ENCODE measurements at places on chromosomes 13 and 19. TPM values are rescaled to one million over a fixed set of nuclear protein-coding genes. Genes with fewer than 3 reads are reported as not detected.

GRCh38 chr13:73810647-73811046 lies 323.6 kb downstream of the KLF12 start:
- H3K4me3 ChIP-seq, result no peak overlapping the region
- no peaks in the 10 kb centered on the region for H3K27me3 ChIP-seq
- no peaks in the 10 kb centered on the region for H3K36me3 ChIP-seq
- no peak for DNase-seq
- no peaks in the 10 kb centered on the region for H3K4me1 ChIP-seq
- no peak overlapping the region for H3K27ac ChIP-seq

- no peak overlapping the region for H3K27ac ChIP-seq
- H3K4me1 ChIP-seq, result no peaks in the 10 kb centered on the region
- H3K27me3 ChIP-seq, result peaks cover 6% of the 10 kb centered on the region
Observed at GRCh38 chr19:39497996-39498797, 550 bp upstream of the DLL3 start.

- peak overlapping the region; percentile 19 for H3K27ac ChIP-seq
- no peak overlapping the region for H3K4me3 ChIP-seq
Observed at GRCh38 chr19:13781547-13781946, 7.3 kb downstream of the C19orf53 start.

Gene IL17D
- 3.7 TPM for total RNA-seq

- H3K4me1 ChIP-seq, result no peaks in the 10 kb centered on the region
- H3K4me3 ChIP-seq, result no peak overlapping the region
- no peaks in the 10 kb centered on the region for H3K36me3 ChIP-seq
- DNase-seq, result no peak
- no peaks in the 10 kb centered on the region for H3K27me3 ChIP-seq
- no peak overlapping the region for H3K27ac ChIP-seq
Observed at GRCh38 chr13:44703371-44703770, 127.2 kb upstream of the TSC22D1 start.

GRCh38 chr13:94325650-94326049 lies 153.8 kb downstream of the DCT start:
- no peaks in the 10 kb centered on the region for H3K4me1 ChIP-seq
- no peaks in the 10 kb centered on the region for H3K27me3 ChIP-seq
- no peaks in the 10 kb centered on the region for H3K36me3 ChIP-seq
- DNase-seq, result no peak

DNA sequence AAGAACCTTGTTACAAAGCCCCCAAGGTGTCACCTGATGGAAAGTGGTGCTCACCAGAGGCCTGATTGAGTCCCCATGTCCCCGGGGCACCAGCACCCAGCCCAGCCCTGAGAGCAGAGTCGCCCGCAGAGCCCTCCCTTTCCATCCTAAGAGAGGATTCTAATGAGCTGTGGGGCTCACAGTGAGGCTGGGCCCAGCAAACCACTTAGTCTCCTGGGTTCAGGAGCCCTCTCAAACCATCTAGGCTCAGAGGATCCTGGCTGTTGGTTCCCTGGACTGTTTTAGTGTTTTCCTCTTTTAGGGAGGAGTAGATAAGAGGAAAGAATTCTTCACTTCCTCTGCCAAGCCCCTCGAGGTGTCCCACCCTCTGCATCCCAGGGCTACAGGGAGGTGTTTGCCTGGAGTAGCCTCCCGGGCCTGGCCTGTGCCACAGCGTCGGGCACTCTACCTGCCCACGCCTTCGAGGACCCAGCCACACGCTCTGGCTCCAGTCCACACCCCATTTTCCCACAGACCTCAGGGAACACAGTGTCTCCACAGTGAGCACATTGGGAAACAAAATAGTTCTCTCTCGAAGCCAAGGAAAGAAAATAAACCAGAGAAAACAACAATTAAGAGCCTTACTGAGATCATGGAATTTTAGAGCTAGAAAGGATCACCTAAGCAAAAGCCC lies 34.4 kb downstream of the DHRS12 start:
- no peak overlapping the region for H3K4me3 ChIP-seq
- peak overlapping the region; percentile 76 for H3K27ac ChIP-seq
- no peaks in the 10 kb centered on the region for H3K36me3 ChIP-seq
- H3K4me1 ChIP-seq, result no peaks in the 10 kb centered on the region
- H3K27me3 ChIP-seq, result no peaks in the 10 kb centered on the region

DNA sequence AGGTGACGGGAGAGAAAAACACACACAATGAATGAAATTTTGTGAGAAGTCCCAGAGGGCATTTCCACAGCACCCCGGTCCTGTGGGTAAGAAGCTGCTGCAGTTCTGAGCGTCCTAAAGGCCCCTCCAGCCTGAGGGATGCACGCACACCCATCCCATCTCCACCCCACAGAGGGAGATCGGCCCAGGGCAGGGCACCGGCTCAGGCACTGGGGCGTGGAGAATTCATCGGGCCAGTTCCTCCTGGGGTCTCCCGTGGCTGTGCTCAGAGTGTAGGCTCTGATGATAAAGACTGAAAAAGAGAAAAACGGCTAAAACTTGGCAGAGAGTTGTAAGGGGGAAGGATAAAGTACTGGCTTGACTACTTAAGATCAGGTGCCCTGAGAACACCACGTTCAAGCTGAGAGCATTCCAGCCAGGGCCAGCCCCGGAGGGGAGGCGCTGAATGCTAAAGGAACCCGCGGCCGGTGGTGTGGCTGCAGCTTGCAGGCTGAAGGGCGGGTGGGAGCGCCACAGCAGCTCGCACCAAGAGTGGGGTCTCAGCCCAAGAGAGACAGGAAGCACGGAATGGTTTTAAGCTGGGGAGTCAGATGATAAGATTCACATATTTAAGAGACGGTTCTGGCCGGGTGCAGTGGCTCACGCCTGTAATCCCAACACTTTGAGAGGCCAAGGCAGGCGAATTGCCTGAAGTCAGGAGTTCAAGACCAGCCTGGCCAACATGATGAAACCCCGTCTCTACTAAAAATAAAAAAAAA lies 121.9 kb upstream of the SPACA7 start:
- H3K4me1 ChIP-seq, result no peaks in the 10 kb centered on the region
- peaks cover 5% of the 10 kb centered on the region for H3K27me3 ChIP-seq
- no peak overlapping the region for H3K27ac ChIP-seq
- no peaks in the 10 kb centered on the region for H3K36me3 ChIP-seq

Gene PDX1
- not detected for total RNA-seq

Gene YJEFN3
- 8.1 TPM for total RNA-seq

Gene GPX4
- 577 TPM for total RNA-seq

- peaks cover 4% of the 10 kb centered on the region for H3K4me1 ChIP-seq
- no peaks in the 10 kb centered on the region for H3K36me3 ChIP-seq
- H3K27ac ChIP-seq, result peak overlapping the region; percentile 96
- peak overlapping the region; percentile 84 for H3K4me3 ChIP-seq
- DNase-seq, result no peak
Observed at GRCh38 chr13:99085808-99086266, 108.0 kb upstream of the DOCK9 start.

GRCh38 chr13:84653915-84654534 lies 771.8 kb upstream of the SLITRK1 start:
- H3K27ac ChIP-seq, result no peak overlapping the region
- H3K27me3 ChIP-seq, result no peaks in the 10 kb centered on the region
- no peak overlapping the region for H3K4me3 ChIP-seq
- no peaks in the 10 kb centered on the region for H3K36me3 ChIP-seq

DNA sequence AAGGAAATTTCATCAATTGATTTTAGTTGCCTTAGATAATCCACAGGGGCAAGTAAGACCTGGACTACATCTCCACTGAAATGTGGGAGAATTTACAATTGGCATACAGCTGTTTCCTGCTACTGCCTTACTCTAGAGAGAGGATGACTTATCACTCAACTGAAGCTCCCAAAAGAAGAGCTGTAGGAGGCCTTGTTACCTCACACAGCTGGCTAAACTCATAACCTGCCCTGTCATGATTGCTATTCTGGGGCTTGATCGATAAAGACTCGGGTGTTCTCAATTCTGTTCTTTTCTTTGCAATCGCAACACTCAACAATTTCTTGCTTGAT lies 1396.4 kb downstream of the EFNB2 start:
- H3K4me1 ChIP-seq, result no peaks in the 10 kb centered on the region
- H3K27ac ChIP-seq, result no peak overlapping the region
- H3K4me3 ChIP-seq, result no peak overlapping the region
- H3K36me3 ChIP-seq, result no peaks in the 10 kb centered on the region
- no peaks in the 10 kb centered on the region for H3K27me3 ChIP-seq

DNA sequence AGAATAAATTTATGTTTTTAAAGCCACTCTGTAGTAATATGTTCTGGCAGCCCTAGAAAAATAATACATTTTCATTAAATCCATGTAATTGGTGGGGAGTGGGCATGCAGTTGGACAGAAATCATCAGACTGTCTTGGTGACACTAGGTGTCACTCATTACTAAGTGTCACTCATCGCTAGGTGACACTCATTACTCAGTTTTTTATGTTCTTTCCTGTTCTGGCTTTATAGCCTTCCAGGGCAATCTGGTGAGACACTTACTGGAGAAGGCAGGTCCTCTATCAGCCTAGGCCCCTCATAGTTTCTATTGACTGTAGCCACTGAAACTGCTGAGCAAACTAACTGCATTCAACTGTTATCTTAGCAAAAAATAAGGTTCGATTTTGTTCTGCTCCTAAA lies 542.1 kb downstream of the SLITRK1 start:
- H3K4me1 ChIP-seq, result no peaks in the 10 kb centered on the region
- H3K36me3 ChIP-seq, result no peaks in the 10 kb centered on the region
- no peak for DNase-seq
- H3K27ac ChIP-seq, result no peak overlapping the region
- H3K27me3 ChIP-seq, result no peaks in the 10 kb centered on the region
- no peak overlapping the region for H3K4me3 ChIP-seq

DNA sequence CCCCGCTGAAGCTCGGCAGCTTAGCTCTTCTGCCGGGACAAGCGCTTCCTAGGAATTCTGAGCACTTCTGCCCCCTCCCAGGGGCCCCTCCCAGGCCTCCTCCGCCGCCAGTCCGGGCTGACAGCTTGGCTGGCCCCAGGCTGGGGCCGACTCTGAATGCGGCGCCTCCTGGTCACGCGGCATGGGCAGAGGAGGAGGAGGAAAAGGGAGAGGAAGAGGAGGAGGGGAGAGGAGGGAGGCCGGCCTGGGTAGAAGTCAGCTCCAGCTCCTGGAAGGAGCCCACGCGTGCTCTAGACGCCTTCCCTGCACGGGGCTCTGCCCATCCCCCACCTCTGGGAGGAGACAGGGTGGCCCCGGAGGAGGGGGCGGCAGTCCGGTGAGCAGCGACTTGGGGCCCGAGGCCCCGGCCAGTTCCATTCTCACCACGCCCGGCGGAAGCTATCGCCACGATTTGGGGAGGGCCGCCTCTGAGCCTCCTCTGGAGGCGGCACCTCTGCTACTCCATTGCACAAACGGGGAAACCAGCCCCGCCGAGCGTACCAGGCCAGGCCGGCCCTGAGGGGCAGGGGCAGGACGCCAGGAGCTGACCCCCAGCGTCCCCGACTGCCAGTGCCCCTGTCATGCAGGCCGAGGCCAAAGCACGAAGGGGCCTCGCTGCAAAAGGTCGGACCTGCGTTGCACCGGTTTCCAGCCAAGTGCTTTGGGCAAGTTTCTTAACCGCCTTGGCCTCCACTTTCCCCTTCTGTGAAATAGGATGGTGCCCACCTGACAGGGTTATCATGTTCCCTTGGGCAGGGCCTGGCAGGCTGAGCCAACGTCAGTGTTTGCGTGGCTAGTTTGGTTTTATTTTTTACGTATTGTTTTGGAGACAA lies 31.6 kb downstream of the CCNE1 start:
- no peak overlapping the region for H3K4me3 ChIP-seq
- H3K4me1 ChIP-seq, result peaks cover 6% of the 10 kb centered on the region
- no peak for DNase-seq
- no peaks in the 10 kb centered on the region for H3K36me3 ChIP-seq

DNA sequence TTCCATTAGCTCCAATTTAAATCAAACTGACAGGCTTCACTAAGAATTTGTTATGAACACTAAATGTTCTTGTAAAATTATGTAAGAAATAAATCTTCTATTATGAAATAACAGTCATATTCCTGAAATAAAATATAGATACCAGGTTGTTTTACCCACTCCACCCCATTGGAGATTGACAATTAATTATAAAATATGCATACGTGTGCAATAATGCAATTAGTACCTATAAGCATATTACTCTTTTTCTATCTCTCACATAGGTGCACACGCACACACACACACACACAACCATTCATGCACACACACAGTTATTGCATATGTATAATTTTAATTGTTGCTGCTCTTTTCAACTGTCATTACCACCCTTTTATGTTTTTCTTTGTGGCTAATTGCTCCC lies 395.7 kb downstream of the SLITRK5 start:
- no peaks in the 10 kb centered on the region for H3K27me3 ChIP-seq
- no peaks in the 10 kb centered on the region for H3K4me1 ChIP-seq
- no peak for DNase-seq
- no peaks in the 10 kb centered on the region for H3K36me3 ChIP-seq

DNA sequence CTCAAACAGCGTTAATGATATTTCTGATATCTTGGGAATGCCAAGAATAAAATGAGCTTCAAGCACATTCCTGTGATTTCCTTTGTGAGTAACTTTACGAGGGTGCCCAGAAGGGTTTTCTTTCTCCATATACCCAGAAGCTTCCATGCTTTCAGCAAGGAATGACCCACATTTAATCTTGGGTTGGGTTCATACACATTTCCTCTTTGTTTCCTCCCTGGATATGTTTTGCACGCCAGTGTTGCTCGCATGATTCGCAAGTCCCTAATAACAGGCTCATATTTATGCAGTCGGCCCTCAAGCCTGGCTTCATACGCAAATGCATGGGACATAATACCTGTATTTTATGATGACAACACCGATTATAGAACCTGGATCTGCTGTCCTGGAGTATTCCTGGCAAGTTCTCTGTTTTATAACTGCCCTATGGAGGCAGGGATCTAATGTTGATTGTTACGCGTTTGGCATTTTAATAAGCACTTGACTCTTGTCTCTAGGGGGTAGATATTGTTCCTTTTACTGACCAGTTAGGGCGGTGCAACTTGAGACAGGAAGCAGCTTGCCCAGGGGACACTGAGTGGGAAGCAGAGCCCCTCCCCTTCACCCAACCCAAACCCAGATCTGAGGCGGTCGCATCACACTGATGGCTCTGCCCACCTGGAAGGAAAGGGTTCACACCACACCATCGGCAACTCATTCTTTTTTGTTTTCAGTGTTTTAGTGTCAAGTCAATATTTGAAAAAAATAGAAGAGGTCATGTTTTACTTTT lies 220.4 kb upstream of the SOX1 start:
- no peak overlapping the region for H3K27ac ChIP-seq
- no peaks in the 10 kb centered on the region for H3K4me1 ChIP-seq
- no peaks in the 10 kb centered on the region for H3K36me3 ChIP-seq
- no peak overlapping the region for H3K4me3 ChIP-seq
- no peak for DNase-seq

Gene PPP6R1
- 49.5 TPM for total RNA-seq

DNA sequence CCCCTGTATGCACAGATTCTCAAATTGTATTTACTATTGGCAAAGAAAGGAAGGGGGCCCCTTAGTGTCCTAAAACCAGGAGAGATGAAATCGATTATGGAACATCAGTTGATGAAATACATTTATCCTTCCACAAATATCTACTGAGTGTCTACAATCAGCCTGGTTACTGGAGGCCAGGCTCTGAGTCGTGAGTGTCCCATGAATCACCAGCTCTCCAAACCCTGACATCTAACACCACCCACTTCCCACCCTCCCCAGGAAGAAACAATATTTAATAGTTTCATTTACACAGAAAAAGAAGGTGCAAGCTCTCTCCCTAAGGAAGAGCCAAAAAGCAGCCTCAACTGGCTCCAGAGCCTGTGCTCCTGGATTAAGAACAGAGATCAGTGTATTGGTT lies 25.2 kb downstream of the KCTD15 start:
- DNase-seq, result no peak
- H3K4me1 ChIP-seq, result no peaks in the 10 kb centered on the region
- no peak overlapping the region for H3K27ac ChIP-seq
- H3K4me3 ChIP-seq, result no peak overlapping the region

Gene TUBA3C
- 87.1 TPM for total RNA-seq
